ENCODE measurements at places on chromosomes 5 and 9. TPM values are rescaled to one million over a fixed set of nuclear protein-coding genes. Genes with fewer than 3 reads are reported as not detected.

GRCh38 chr5:138230981-138231589, 18.0 kb upstream of the CDC23 start:
- DNase-seq = no peak

GRCh38 chr5:143716881-143717280, 95.1 kb upstream of the HMHB1 start:
- DNase-seq = no peak

DNA sequence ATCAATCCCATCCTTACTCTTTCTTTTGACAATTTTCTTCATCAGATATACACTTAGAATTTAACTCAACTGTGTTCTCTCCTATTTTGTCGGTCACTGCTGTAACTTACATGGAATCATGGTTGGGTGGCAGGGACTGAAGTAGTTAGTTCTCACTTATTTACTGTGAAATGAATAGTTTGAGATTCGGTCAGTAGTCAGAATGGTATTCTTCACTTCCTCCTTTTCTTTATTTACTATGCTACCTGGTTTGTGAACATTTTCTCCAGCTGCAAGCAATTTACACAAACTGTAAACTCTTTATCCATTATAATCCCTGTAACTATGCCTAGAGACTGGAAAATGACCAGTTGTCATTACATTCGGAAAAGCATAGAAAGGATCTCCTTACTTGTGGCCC, 41.5 kb upstream of the GDNF start:
- no peak for DNase-seq

Gene WNK2
- total RNA-seq = 218 TPM

Gene CCDC112
- 5.3 TPM for total RNA-seq

Gene PCDHA12
- total RNA-seq = not detected

Gene PKD2L2
- total RNA-seq = 0.16 TPM
